ENCODE measurements at places on chromosomes 1 and 21. TPM values are rescaled to one million over a fixed set of nuclear protein-coding genes. Genes with fewer than 3 reads are reported as not detected.

Gene MEX3A
- total RNA-seq = 1.6 TPM

Gene BLACAT1
- not detected for total RNA-seq

DNA sequence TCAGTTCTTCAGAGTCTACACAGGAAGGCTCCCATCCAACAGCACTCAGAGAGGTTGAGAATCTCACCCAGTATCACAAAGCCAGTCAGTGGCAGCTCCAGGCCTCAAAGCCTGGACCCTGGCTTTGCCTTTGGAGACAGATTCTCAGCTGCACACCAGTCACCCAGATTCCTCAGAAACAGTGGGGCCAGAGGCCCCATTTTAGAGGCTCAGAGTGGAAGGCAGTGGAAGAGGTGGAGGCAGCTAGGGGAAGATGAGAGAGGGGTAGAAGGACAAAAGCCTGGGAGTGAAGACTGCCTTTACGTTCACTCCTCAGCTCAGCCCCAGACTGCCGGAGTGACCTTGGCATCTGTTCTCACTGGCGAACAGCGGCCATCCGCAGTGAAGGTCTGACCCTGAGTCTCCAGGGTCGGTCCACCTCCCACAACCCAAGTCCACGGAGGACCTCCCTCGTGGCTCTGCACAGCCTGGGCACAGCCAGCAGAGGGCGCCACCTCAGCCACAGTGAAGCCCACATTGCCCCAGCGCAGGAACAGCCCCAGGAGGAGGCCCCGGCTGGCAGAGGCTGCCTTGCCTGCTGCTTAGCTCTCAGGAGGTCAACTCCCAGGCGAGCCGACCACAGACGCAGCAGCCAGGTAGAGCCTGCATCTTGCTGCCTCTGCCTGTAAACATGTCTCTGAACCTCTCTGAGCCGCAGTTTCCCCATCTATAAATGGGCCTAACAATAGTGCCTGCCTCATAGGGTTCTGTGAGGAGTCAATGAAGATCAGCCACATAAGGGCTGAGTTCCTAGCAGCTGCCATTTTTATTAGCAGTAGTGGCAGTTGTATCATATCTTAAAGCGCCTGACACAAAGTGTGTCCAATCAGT is 5.9 kb upstream of the FNDC5 start:
- DNase-seq = peak; percentile 58
- no peak overlapping the region for H3K4me3 ChIP-seq

DNA sequence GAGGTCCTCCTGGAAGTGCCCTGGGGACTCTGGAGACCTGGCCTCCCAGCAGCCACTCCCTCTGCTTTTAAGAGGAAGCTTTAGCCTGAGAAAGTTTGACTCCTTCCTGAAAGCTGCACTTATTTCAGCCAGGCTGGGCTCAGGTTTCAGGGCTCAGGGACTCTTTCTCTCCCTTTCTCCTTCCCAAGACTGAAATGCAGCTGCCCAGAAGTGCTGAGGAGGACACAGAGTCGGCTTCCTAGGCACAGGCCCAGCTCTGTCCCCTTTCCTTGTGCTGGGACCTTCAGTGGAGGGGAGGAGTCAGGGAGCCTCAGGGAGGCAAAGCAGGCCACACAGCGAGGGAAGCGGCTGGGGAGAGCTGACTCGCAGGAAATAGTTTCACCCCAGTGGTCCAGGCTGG is 137.3 kb downstream of the NAV1 start:
- no peak overlapping the region for H3K4me3 ChIP-seq
- no peaks in the 10 kb centered on the region for H3K4me1 ChIP-seq
- no peak for DNase-seq
- H3K36me3 ChIP-seq = no peaks in the 10 kb centered on the region
- H3K27me3 ChIP-seq = peaks cover 12% of the 10 kb centered on the region

GRCh38 chr1:24536391-24536840 is 19.5 kb upstream of the NCMAP start:
- H3K4me1 ChIP-seq = peaks cover 64% of the 10 kb centered on the region
- peak overlapping the region; percentile 76 for H3K4me3 ChIP-seq
- H3K27me3 ChIP-seq = no peaks in the 10 kb centered on the region

- H3K4me1 ChIP-seq = no peaks in the 10 kb centered on the region
- DNase-seq = no peak
- H3K4me3 ChIP-seq = no peak overlapping the region
- H3K36me3 ChIP-seq = no peaks in the 10 kb centered on the region
- no peaks in the 10 kb centered on the region for H3K27me3 ChIP-seq
Observed at GRCh38 chr1:30232288-30232899, 491.0 kb downstream of the MATN1 start.

DNA sequence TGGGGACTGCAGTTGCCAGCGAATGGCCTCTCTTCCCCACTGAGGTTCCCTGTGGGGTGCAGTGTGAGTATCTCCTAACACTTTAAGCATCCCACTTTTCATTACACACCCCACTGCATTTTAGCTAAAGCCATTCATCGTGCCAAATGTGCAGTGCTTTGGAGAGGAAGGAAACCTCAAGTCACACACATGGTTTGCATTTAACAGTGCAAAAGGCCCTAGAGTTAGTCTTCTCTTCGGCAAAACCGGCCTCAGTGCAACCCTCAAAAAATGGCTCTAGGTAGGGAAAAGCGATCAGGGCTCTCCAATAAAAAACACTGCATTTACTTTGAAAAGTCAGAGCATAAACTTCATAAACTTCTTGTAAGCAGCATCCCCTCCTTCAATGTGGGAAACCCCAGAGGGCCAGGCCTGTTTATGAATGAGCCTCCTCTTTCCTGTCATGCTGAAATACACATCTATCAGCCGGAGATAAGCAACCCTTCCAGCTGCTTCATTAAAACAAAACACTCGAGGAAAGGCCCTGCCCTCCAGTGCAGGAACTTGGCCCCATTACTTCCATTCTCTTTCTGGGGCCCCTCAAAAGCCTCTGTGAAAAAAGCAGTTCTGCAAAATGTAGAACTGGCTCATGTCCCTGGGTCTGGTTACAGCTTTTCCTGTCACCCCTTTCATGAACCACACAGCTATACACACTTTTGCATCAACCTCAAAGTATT is 184.0 kb downstream of the CDC7 start:
- H3K4me3 ChIP-seq = peak overlapping the region; percentile 17
- peak overlapping the region; percentile 69 for H3K27ac ChIP-seq
- peaks cover 38% of the 10 kb centered on the region for H3K4me1 ChIP-seq
- H3K36me3 ChIP-seq = peaks cover 43% of the 10 kb centered on the region
- DNase-seq = no peak
